ENCODE measurements at places on chromosomes 2 and 18.
A peak's percentile ranks its signal among the peaks of the same experiment; 100 is the strongest.

DNA sequence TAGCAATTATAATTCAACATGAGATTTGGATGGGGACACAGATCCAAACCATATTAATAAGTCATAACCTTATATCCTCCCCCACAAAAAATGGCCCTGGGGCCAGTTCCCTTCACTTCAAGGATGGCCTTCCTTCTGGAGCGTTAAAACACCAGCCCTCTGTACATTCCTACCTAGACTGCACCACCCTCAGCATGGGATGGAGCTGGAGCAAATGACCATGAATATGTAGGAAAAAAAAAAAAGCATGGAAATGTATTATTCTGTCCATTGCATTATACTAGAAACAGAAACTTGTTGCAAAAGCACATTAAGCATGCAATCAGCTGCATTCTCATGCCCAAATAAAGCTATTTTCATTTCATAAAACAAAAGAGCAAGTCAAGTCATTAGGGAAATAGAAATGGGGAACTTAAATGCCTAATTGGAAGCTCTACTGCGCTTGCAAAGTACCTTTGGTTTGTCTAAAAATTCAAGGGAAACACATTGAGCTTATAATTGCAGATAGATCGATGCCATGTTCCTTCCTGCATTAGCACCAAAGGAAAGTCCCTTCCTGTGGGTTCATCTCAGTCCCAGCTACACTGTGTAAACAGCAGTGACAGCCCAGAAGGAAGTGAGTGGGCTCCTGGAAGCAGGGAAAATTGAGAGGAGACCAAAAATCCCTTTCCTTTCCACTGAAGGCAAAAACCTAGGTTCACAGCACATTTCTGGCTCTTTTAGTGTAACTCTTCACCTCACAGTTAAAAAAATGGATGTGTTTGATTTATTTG is 252.0 kb upstream of the KLHL29 start:
- DNase-seq = no peak

- no peak for DNase-seq
These were observed 233.8 kb downstream of the ANKRD36B start for GRCh38 chr2:97355887-97356286.

GRCh38 chr2:201180010-201180409 is 2.9 kb upstream of the CASP10 start:
- no peak for DNase-seq

DNA sequence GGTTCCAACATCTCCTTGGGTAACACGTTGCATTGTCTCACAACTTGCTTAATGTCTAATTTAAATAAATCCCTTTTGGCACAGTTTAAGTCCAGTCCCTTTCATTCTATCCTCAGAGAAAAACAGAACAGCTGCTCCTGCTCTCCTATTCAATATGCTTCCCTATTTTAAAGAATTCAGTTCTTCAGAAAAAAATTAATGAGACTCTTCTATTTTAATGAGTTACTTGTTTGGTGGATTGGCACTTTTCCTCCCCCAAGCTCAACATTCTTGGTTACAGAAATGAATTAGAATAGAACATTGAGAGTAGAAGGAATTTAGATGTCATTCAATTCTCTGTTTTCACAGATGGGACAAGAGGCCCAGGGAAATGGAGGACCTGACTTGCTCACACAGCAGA is 116.9 kb upstream of the ATP8B1 start:
- no peak for DNase-seq

DNA sequence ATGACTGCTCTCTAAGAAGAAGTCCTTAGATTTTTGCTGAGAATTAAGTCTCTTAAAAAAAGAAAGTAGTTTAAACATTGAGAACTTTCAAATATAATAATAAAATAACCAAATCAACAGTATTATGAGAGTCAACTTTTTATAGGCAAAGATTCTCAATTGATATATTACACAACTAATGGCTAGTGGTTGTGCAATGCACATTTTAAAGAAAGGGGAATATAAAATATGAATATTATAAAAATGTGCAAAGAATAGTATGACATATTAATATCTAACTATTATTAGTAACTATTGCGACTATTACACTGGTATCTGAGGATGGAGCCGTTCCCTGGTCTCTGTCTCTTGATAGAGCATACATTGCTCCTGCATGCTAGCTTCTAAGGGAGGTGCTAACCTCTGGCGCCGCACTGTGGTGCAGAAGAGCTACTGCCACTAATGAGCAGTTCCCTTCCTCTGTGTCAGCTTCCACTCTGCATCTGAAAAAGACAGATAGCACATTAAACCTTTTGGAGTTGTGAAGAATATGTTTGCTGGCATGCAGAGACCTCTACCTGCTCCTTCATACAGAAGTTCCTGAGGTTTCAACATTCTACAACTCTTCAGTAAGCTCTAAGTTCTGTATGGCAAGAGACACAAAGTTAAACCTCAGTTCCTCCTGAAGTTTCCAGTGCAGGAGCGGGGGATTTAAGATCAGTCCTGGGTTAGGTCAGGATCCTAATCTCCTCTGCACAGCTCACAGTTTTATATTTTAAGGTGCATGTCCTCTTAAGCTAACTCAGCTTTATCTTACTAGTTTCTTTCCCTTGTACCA is 3.5 kb upstream of the SLC9A2 start:
- peak; percentile 10 for DNase-seq

- no peak for DNase-seq
These were observed 17.3 kb downstream of the PDCD1 start for GRCh38 chr2:241841181-241842066.

- DNase-seq = no peak
These were observed 11.0 kb upstream of the DCDC2C start for GRCh38 chr2:3692375-3692774.

DNA sequence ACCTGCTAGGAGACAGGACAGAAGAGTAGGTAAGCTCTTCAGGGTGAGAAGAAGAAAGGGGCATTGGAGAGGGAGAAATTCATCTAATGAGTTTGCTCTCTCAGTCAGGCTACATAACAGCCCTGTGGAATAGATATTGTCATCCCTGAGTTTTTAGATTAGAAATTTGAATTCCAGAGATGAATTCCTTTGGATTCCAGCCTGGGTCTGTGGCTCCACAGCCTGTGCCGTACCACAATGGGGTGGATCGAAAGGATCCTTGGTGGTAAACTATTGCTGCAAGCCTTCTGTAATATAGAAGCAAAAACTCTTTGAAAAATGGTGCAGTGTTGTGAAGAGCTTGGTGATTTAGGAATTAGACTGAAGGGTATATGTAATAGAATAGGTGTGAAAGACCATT is 21.0 kb downstream of the MYO1B start:
- no peak for DNase-seq

- no peak for DNase-seq
These were observed 103.1 kb downstream of the MSH2 start for GRCh38 chr2:47506024-47506423.

DNA sequence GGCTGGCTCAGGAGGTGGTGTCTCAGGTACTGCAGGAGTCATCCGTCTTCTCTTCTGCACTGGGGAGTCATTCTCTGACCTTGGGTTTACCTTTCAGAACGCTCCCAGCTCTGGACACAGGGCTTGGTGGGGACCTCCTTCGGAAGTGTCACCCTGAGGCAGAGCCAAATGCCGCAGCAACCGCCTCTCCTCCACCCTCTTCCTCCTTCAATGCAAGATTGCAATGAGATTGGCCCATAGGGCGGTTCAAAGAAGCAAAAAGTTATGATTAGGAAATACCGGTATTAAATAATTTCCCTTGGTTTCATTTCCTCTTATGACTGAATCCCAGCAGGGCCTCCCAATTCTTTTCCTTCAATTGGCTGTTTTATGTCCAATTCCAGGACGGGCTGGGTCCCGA is 178.8 kb downstream of the ACKR3 start:
- no peak for DNase-seq

DNA sequence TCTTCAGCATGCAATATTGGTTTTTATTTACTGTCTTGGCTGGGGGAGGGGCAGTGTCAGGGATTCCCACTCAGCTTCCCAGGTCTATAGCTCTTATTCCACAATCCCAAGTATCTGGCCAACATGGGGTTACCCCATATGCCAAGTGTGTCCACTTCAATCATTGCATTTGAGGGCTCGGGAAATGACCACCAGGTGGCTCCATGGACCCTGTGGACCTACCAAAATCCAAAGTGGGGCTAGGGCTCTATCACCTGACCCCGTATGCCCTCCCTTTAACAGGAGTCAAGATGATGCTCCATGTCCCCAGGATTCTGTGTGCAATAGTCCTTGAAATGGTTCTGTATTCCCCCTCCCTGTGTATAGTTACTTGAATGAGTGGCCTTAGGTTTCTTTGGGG is 12.1 kb upstream of the TRAF3IP1 start:
- DNase-seq = no peak

- no peak for DNase-seq
These were observed 39.8 kb upstream of the C2orf15 start for GRCh38 chr2:99101697-99102096.

DNA sequence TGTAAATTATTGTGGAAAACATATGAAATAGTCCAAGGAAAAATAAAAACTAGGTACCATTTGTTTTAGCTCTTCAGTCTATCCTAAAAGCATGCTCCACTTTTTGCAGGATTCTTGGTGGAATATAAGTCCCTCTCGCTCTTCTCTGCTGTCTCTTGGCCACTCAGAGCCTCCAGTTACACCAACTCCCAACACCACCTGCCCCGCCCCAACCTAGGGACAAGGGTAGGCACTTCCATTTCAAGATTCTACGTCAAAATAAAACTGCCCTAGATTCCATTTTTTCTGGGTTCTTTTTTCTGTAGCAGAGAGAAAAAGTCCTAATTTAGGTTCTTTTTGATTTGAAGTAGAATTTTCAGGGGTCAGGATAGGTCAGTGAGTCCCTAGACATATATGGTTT is 1036.2 kb upstream of the POU3F3 start:
- DNase-seq = no peak

GRCh38 chr2:60888853-60889252 is 7.5 kb downstream of the REL start:
- no peak for DNase-seq

DNA sequence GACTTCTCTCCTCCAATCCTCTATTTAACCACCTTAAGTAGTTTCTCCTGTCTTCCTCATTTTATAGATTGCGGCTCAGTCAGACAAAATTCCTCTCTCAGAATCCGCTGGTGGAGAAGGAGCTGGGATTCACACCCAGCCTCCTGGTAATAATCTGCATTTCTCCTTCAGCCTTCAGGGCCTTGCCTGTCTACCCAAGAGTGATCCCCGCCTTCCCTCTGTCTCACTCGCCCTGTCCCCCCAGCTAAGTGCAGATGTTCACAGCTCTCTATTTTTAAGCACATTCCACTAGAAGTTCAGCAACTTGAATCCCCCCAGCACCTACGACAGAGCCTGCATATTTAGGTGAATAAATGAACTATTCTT is 212.5 kb upstream of the HAAO start:
- no peak for DNase-seq

Measured in pulmonary artery endothelial cell (primary cell).